Fibroblast of lung (primary cell): ENCODE measurements at places on chromosomes 3 and 15.

DNA sequence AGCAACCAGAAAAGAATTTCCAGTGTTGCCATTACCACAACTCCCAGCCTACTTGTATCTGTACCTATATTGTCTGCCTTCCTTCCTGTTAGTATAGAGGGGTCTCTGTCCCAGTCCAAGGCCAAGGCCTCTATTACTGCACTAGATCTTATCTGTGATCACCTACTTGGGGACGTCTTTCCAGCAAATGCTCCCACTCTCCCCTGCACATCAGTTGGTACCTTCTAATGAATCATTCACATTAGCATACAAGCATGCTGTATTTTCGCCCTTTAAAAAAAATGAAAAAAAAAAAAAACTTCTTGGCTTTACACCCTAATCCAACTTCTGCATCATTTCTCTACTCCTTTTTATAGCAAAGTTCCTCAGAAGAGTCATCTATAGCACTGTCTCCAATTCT, 4.8 kb upstream of the AVEN start:
- peaks cover 5% of the 10 kb centered on the region for H3K4me1 ChIP-seq
- DNase-seq, result no peak
- H3K36me3 ChIP-seq, result no peaks in the 10 kb centered on the region
- no peak overlapping the region for H3K27ac ChIP-seq

- H3K4me1 ChIP-seq, result peaks cover 7% of the 10 kb centered on the region
- DNase-seq, result peak; percentile 68
- no peak overlapping the region for H3K4me3 ChIP-seq
- peak overlapping the region; percentile 45 for H3K27ac ChIP-seq
- H3K36me3 ChIP-seq, result no peaks in the 10 kb centered on the region
Observed at GRCh38 chr3:27312044-27312668, 57.0 kb downstream of the NEK10 start.

- H3K27me3 ChIP-seq, result no peaks in the 10 kb centered on the region
- peaks cover 10% of the 10 kb centered on the region for H3K36me3 ChIP-seq
- peaks cover 29% of the 10 kb centered on the region for H3K4me1 ChIP-seq
- H3K27ac ChIP-seq, result peak overlapping the region; percentile 60
Observed at GRCh38 chr3:44993471-44994205, 17.6 kb downstream of the EXOSC7 start.

DNA sequence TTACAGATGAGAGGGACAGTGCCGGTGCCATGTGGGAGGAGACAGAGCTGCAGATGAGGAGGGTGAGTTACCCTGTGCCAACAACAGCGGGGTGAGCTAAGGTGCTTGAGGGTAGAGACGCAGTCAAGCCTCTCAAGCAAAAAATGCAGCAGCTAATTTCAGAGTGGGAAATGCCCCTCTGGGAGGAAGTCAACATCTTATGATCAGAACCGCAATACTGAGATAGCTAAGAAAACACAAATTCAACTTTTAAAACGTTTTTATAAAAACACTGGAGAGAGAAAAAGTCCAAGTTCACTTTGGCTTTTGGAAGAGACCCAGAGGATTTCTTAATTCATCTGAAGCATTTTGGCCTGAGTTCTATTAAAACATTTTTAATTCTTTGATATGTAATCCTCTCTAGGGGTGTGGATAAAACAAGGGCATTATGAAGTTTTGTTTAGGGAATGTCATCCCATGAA, 319.2 kb downstream of the SLC9A9 start:
- peaks cover 2% of the 10 kb centered on the region for H3K4me1 ChIP-seq
- H3K36me3 ChIP-seq, result no peaks in the 10 kb centered on the region
- DNase-seq, result no peak
- H3K4me3 ChIP-seq, result no peak overlapping the region

GRCh38 chr3:124532071-124532470, 198.2 kb upstream of the UMPS start:
- H3K27ac ChIP-seq, result no peak overlapping the region
- H3K36me3 ChIP-seq, result no peaks in the 10 kb centered on the region
- H3K27me3 ChIP-seq, result no peaks in the 10 kb centered on the region

DNA sequence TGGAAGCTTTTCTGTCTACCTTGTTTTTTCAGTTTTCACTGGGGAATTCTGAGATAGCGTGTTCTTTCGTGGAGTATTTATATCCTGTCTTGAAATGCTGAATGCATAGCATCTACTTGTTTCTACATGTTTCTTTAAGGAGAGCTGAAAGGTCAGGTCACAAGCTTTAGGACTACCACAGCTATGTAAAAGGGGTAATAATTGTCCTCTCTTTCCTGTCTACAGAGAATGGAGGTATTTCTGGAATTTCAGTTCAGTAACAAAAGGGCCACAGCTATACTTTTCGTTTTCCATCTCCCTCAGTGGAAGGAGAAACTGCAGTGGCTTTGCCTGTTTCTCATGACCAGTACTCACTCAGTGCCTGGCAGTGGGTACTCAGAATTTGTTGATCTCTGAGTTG, 4.7 kb downstream of the INAFM2 start:
- DNase-seq, result no peak
- H3K27ac ChIP-seq, result no peak overlapping the region

DNA sequence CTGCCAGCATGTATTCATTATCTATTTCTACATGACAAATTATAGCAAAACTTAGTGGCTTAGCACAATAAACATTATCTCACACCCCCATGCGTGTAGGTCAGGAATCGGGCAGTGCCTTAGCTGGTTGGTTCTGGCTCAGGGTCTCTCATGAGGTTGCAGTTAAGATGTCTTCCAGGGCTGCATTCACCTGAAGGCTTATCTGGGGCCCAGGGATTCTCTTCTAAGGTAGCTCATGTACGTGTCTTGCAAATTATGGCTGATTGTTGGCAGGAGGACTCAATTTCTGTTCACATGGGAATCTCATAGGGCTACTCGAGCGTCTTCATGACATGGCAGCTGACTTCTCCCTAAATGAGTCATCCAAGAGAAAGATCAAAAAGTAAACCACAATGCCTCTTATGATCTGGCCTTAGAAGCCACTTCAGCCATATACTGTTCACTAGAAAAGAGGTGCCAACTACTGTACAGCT, 42.9 kb upstream of the TSC22D2 start:
- H3K4me1 ChIP-seq, result no peaks in the 10 kb centered on the region
- H3K27ac ChIP-seq, result no peak overlapping the region
- no peaks in the 10 kb centered on the region for H3K36me3 ChIP-seq
- DNase-seq, result peak; percentile 85

- no peaks in the 10 kb centered on the region for H3K4me1 ChIP-seq
- no peak for DNase-seq
- H3K27me3 ChIP-seq, result no peaks in the 10 kb centered on the region
- no peak overlapping the region for H3K27ac ChIP-seq
- H3K4me3 ChIP-seq, result no peak overlapping the region
Observed at GRCh38 chr3:49831341-49831740, 17.6 kb upstream of the UBA7 start.

GRCh38 chr15:82810061-82810889, 847 bp downstream of the WHAMM start:
- H3K27me3 ChIP-seq, result no peaks in the 10 kb centered on the region
- peaks cover 1% of the 10 kb centered on the region for H3K36me3 ChIP-seq

DNA sequence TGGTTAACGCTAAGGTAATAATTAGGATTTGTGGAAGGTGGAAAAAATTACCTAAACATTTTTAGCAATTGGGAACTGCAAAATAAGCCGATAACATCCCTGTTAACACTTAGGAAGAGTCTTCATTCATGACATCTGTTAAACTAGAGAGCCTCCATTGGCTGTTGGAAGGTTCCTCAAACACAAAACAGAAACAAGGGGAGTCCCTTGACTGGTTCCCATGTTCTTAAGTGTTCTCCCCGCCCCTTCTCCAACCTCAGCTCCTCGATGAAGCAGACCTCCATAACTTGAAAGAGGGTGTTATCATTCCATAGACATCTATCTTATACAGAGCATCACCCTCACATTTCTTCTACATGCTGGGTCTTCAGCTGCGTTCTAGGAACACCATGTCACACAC, 2.5 kb downstream of the SLC22A13 start:
- H3K4me3 ChIP-seq, result no peak overlapping the region
- no peak for DNase-seq
- no peaks in the 10 kb centered on the region for H3K27me3 ChIP-seq
- H3K27ac ChIP-seq, result no peak overlapping the region

DNA sequence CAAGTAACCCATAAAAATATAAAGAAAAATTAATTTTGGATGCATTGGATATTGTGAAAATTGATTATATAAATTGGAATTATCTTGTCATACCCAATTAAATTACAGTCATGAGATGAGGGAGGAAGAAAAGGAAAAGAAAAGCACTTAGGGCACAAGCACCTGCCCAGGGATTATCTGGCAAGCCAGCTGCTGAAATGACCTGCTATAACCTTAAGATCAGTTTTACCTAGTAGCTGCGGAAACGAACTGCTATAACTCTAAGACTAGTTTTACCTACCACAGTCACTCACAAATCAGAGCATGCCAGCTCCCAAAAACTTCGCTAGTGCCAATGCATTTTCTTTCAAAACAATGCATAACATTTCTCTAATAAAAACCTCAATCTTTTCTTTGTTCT, 26.2 kb downstream of the LRRFIP2 start:
- peaks cover under 1% of the 10 kb centered on the region for H3K36me3 ChIP-seq
- H3K27ac ChIP-seq, result no peak overlapping the region
- DNase-seq, result no peak
- H3K27me3 ChIP-seq, result no peaks in the 10 kb centered on the region

DNA sequence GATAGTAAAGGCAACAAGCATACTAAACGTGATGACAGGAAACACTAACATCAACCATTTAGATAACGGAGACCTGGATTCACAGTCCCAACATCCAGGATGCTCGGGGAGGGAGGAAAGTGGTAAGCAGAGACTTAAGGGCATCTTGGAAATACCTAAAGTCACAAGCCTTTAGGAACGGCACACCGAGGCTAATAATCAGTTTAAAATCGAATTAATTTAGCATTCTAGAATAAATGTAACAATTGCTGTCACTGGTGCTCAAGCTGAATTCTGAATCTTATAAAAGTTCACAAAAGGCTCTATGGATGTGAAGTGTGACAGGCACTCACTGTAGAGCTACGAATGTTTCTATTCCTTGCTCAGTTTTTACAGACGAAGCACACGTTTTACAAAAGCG, 1.3 kb downstream of the CD47 start:
- H3K4me1 ChIP-seq, result peaks cover 3% of the 10 kb centered on the region
- no peaks in the 10 kb centered on the region for H3K36me3 ChIP-seq
- peak overlapping the region; percentile 90 for H3K27ac ChIP-seq

GRCh38 chr3:107346564-107346963, 30.7 kb upstream of the CCDC54 start:
- H3K27me3 ChIP-seq, result no peaks in the 10 kb centered on the region
- H3K27ac ChIP-seq, result no peak overlapping the region
- DNase-seq, result no peak

DNA sequence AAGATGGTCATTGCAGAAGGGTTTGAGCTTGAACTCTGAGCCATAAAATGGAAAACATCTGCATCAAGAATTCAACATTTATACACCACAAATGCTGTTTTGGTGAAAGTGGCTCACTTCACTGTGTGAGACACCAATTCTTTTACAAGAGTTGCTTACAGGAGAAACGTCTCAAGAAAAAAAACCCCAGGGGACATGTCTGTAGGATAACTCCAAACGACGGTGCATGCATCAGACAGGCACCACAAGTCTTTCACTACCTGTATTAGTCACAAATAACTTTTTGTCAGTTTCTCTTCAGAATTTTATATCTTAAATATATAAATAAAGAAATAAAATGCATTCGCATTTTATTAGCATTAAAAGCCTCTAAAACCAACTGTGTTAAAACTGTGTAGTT, 164.3 kb downstream of the EFHB start:
- no peaks in the 10 kb centered on the region for H3K4me1 ChIP-seq
- H3K27me3 ChIP-seq, result no peaks in the 10 kb centered on the region
- no peaks in the 10 kb centered on the region for H3K36me3 ChIP-seq
- no peak for DNase-seq
- no peak overlapping the region for H3K27ac ChIP-seq

- no peaks in the 10 kb centered on the region for H3K27me3 ChIP-seq
- no peak overlapping the region for H3K4me3 ChIP-seq
- no peaks in the 10 kb centered on the region for H3K36me3 ChIP-seq
- no peak for DNase-seq
- H3K4me1 ChIP-seq, result no peaks in the 10 kb centered on the region
Observed at GRCh38 chr3:76561494-76562236, 478.2 kb upstream of the ROBO2 start.

- H3K4me1 ChIP-seq, result no peaks in the 10 kb centered on the region
- H3K27me3 ChIP-seq, result no peaks in the 10 kb centered on the region
- DNase-seq, result no peak
- no peak overlapping the region for H3K4me3 ChIP-seq
- no peak overlapping the region for H3K27ac ChIP-seq
Observed at GRCh38 chr3:142530296-142530695, 48.2 kb downstream of the ATR start.

DNA sequence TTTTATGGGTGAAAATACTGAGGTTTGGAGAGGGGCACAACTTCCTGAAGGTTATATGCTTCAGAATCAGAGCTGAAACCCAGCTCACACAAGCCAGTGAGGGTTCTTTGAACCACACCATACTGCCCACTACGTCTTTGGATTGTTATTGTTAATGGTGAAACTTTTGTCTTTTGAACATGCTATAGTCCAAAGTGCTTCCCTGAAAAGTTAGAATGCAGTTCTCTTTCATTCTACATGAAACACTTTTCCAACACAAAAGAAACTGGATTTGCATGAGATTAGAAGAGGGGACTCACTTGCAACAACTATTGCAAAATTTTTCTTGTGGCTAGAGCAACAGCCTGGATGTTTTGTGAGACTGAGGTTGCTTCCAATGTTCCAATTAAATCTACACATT, 473.6 kb downstream of the SOX2 start:
- DNase-seq, result no peak
- H3K27ac ChIP-seq, result no peak overlapping the region
- no peaks in the 10 kb centered on the region for H3K4me1 ChIP-seq
- no peaks in the 10 kb centered on the region for H3K36me3 ChIP-seq
- no peak overlapping the region for H3K4me3 ChIP-seq

GRCh38 chr3:52220380-52221026, 4.9 kb downstream of the TLR9 start:
- no peak overlapping the region for H3K4me3 ChIP-seq
- H3K4me1 ChIP-seq, result peaks cover 9% of the 10 kb centered on the region
- H3K36me3 ChIP-seq, result no peaks in the 10 kb centered on the region
- peak; percentile 72 for DNase-seq
- no peaks in the 10 kb centered on the region for H3K27me3 ChIP-seq

- peaks cover 7% of the 10 kb centered on the region for H3K27me3 ChIP-seq
- H3K4me1 ChIP-seq, result no peaks in the 10 kb centered on the region
Observed at GRCh38 chr3:58217209-58217811, 6.5 kb upstream of the DNASE1L3 start.

GRCh38 chr15:70443486-70444273, 319.7 kb downstream of the UACA start:
- no peaks in the 10 kb centered on the region for H3K4me1 ChIP-seq
- H3K27ac ChIP-seq, result no peak overlapping the region
- no peak overlapping the region for H3K4me3 ChIP-seq
- peaks cover 32% of the 10 kb centered on the region for H3K27me3 ChIP-seq
- no peak for DNase-seq
- H3K36me3 ChIP-seq, result no peaks in the 10 kb centered on the region

DNA sequence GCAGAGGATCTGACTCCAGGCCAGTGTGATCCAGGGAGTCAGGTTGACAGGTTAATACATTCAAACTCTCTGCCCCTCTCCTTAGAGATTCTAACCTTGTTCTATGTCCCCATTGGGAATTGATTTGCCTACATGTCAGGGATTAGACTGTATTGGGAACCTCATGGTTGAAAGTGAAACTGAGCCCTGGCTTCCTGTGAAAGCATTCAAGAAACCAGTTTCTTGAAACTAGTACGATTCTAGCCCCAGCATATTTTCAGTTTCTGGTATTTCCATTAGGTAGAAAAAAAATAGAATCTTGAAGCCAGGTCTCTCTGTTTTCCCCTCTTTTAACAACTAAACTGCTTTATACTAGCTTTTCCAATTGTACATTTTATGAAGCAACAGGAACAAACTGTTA, 140.4 kb upstream of the ABI3BP start:
- no peak overlapping the region for H3K4me3 ChIP-seq
- no peaks in the 10 kb centered on the region for H3K4me1 ChIP-seq
- no peaks in the 10 kb centered on the region for H3K36me3 ChIP-seq
- no peak for DNase-seq
- no peak overlapping the region for H3K27ac ChIP-seq
